ENCODE measurements at places on chromosomes 1 and 21. TPM values are rescaled to one million over a fixed set of nuclear protein-coding genes. Genes with fewer than 3 reads are reported as not detected.

Gene CASZ1
- total RNA-seq: 8.0 TPM

Gene NTMT2
- total RNA-seq: not detected

Gene LEFTY2
- total RNA-seq: not detected

Gene WDR64
- not detected for total RNA-seq

Gene STUM
- total RNA-seq: not detected

Gene SH2D1B
- total RNA-seq: 0.10 TPM

Gene GREM2
- total RNA-seq: 0.05 TPM

Gene ZRANB2
- total RNA-seq: 152 TPM

Gene BRINP3
- total RNA-seq: not detected

Gene BGLAP
- total RNA-seq: 1.8 TPM

Gene HSPB7
- total RNA-seq: not detected

Gene TMPRSS3
- 33.7 TPM for total RNA-seq

Gene RXFP4
- total RNA-seq: 0.16 TPM

Gene GBP3
- 12.0 TPM for total RNA-seq

Gene PDC
- total RNA-seq: not detected

Gene KIRREL1
- total RNA-seq: not detected

Gene AADACL4
- not detected for total RNA-seq

Gene SNIP1
- 28.1 TPM for total RNA-seq

Gene TAL1
- total RNA-seq: not detected

Gene VSIG8
- total RNA-seq: not detected

Gene KIF17
- total RNA-seq: not detected

Gene KRTAP12-1
- not detected for total RNA-seq

Gene KCNN3
- 0.36 TPM for total RNA-seq

Gene CATSPERE
- total RNA-seq: 0.08 TPM

Gene FAAP20
- total RNA-seq: 50.5 TPM

Gene PLPPR4
- not detected for total RNA-seq

Gene G0S2
- total RNA-seq: 509 TPM

Gene TFAP2E
- 0.47 TPM for total RNA-seq

Gene RPE65
- total RNA-seq: not detected

Gene APCS
- total RNA-seq: not detected

Gene LCE3D
- total RNA-seq: not detected

Gene MEX3A
- 0.27 TPM for total RNA-seq

Gene C1orf159
- 30.0 TPM for total RNA-seq

Gene OR14A2
- total RNA-seq: not detected

Gene TMOD4
- total RNA-seq: 2.6 TPM

Gene OR2L5
- total RNA-seq: not detected

Gene CALML6
- total RNA-seq: 0.51 TPM

Gene ALX3
- total RNA-seq: not detected

Gene APOBEC4
- not detected for total RNA-seq

Gene CHRNB2
- not detected for total RNA-seq

Gene PTGFR
- not detected for total RNA-seq

Gene IL19
- total RNA-seq: not detected

Gene OR2L8
- total RNA-seq: not detected

Gene COL6A1
- total RNA-seq: 0.42 TPM
